SHP77 (cell line): ENCODE measurements at places on chromosomes 1 and 21.
A peak's percentile ranks its signal among the peaks of the same experiment; 100 is the strongest.

GRCh38 chr1:35120458-35121133 is 41.4 kb downstream of the ZMYM1 start:
- DNase-seq, result no peak

GRCh38 chr1:180898441-180899219 is 14.1 kb upstream of the KIAA1614 start:
- no peak for DNase-seq

DNA sequence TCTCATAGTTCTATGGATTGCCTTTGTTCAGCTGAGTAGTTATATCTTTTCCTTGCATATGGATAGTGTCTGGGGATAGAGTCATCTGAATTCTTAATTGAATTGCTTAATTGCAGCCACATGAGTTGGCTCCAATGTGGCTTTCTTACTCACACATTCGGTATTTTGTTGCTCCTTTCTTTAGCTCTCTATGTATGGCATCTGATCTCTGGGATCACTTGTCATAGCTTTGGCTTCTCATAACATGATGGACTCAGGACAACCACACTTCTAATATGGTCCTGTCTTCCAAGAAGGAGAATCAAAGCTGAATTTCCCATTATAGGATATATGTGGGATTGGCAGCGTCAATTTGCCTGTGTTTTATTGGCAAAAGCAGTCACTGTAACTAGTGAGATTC is 716.2 kb downstream of the NCAM2 start:
- DNase-seq, result no peak

GRCh38 chr21:30779249-30779648 is 24.0 kb upstream of the KRTAP21-1 start:
- DNase-seq, result no peak

DNA sequence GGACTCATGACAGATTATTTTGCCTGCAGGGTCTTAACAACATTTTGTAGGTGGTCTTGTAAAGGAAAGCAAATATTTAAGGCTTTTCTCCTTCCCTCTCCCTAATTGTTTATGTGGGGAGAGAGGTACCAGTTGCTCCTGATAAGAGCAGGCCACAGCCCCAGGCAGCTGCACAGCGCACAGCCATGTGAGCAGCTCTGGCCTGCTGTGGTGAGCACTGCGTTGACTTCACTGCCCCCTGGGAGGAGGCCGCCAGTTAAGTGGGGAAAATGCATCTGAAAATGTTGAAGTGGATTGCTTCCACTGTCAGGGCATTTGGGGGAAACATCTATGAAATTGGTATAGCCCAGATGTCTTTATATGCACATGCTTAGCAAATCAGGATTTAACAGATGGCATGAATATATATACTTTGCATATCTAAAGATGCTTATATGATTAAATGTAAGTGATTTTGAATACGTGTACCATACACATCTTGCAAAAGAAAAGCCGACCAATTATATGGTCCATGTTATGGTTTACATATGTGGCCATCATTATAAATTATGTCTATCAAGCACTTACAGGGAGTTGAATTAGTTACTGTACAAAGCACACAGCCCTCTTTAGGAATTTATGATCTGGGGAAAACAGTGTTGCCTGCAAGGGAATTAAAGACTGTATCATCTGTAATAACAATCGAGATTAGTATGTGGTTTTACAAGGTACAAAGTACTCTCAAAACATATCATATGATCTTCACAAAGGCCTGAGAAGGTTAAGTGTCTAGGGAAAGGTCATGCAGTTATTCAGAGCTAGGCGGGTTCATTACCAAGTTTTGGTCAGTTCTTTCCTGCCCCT is 132.1 kb downstream of the RHOU start:
- DNase-seq, result peak; percentile 58

GRCh38 chr1:14929547-14930246 is 223.8 kb upstream of the TMEM51 start:
- peak; percentile 34 for DNase-seq

GRCh38 chr1:22039594-22040285 is 12.8 kb upstream of the CDC42 start:
- DNase-seq, result peak; percentile 19

GRCh38 chr1:30407865-30408580 is 315.4 kb downstream of the MATN1 start:
- no peak for DNase-seq

GRCh38 chr1:115671176-115671934 is 29.6 kb downstream of the VANGL1 start:
- peak; percentile 26 for DNase-seq

DNA sequence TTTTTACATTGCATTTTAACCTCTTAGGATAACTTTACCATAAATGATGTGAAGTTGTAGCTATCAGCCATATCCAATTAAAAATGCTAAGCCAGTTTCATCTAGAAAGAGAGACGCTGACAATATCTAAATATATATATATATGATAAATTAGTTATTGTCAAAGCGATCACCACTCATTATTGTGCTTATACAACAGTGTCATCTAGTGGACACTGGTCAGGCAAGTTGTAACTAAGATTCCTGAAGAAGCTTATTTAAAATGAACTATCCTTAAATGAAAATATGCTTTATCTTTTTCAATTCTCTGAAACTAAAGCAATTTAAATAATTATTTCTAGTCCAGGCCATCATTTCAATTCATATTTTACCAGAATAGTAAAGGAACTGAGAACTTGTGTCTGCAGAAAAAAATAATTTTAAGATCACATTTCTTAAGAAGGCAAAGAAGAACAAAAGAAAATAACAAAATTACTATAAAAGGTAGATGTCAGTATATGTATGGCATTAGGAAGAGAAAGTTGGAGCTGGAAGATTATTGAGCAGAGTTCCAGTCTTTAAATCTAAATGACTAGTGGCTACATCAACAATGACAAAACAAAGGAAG is 193.3 kb upstream of the SNX7 start:
- peak; percentile 61 for DNase-seq

DNA sequence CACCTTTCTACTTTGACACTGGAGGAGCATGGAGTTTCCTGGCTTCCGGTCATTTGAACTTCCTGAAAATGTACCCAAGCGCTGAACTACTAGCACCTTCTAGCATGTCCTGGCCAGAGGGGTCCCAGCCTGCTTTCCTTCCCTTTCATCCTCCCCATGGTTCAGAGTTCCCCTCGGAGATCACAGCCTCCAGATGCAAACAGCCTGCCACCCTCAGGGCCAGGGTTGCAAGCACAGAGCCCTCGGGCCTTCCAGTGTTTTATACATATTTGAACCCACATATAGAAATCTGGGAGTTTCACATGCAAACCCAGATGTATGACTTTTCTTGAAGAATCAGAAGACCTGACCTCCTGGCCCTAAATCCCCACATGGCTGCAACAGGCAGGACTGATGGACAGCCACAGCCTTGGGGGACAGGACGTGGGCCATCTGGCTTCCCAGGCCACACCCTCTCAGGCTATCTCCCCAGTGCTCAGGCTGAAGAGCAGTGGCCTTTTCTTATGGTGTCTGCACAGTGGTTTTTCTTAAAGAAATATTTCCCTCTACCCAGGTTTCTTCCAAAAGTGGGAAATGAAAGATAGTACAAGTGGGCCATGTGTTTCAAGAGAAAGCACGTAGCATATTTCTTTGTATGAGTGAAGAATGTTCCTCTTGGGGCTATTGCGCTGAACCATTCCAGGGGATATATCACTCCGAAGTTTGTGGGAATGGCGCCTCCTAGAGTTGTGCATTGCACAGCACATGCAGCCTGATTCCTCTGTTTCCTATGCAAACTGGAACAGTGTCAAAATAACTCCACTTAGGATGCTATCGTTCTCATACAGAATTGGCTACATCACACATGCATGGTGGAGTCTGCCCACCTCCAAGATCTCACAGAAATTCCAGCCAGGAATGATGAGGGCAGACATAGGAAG is 232.0 kb upstream of the VAMP3 start:
- DNase-seq, result peak; percentile 23

DNA sequence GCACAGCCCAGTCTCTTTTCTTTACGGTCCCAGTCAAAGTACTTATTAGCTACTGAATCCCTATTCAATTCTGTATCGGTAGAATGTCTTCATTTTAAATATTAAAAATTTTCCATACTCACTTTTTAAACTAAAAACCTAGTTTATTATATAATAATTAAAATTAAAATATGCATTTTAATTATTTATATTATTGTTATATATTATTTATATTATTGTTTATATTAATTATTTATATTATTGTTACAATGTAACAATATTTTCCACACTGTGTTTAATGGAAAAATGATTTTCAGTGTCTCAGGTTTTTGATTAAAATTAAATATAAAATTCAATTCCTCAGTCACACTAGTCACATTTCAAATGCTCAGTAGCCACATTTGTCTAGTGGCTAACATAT is 18.2 kb upstream of the PPP2R5A start:
- DNase-seq, result no peak

DNA sequence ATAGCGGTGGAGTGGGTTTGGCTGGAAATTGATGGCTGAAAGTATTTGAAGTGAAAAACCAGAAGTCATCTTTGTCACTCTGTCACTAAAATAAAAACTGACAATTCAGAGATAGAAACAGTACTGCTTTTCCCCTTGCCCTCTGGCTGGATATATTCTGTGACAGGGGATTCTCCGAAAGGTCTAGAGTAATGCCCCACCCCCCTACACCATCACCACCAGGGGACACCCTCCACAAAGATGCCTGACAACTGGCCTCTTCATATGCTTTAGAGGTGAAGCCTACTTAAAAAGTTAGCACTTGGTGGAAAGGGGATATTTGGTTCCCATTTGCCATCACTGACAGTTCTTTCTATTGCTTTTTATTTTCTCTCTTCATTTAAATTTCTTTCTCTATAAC is 73.5 kb downstream of the SGIP1 start:
- DNase-seq, result no peak

DNA sequence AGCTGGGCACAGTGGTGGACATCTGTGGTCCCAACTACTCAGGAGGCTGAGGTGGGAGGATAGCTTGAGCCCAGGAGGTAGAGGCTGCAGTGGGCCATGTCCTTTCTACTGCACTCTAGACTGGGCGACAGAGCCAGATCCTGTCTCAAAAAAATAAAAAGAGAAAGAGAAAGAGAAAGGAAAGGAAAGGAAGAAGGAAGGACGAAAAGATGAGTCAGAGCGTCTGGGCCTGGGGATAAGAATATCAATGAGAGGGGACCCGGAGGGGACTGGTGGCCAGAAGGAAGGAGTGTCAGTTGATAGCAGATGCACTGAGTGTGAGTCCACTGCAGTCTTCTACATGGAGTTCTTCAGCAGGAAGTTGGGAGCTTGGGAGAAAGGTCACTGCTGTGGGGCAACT is 75.6 kb downstream of the SYT6 start:
- DNase-seq, result no peak

DNA sequence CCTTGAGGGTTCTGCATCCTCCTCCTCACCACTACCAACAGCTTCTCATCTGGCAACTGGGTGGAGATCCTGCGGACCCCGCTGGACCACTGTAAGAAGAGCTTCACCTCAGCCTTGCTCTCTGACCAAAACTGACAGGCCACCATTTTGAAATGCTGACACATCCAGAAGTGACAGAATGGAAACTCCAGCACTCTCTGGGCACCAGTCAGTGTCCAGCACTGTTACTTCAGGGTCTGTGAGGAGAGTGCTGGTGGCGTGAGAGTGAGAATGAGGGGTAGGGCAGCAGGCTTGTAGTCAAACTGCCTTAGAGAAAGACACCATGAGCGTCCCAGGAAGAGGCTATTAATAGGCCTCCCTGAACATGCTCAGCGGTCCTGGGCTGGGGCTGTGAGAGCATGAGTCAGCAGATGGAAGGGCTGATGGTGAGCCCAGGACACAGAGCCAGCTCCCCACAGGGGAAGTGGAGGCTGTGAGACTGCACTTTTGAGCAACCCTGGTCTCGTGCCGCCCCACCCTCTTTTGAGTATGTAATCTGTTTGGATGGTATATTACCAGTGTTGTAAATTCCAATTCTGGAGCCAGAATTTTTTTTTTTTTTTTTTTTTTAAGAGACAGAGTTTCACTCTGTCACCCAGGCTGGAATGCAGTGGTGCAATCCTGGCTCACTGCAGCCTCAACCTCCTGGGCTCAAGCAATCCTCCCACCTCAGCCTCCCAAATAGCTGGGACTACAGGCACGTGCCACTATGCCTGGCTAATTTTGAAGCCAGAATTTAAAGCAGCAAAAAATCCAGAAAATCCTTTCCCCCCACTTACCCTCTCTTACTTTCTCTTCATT is 34.4 kb upstream of the SLC30A1 start:
- no peak for DNase-seq

- DNase-seq, result no peak
Measured at GRCh38 chr1:39673215-39673614, 1.3 kb upstream of the NT5C1A start.

GRCh38 chr1:97004054-97004453 is 282.5 kb downstream of the PTBP2 start:
- DNase-seq, result no peak
